ENCODE measurements at places on chromosomes 1 and 21.

DNA sequence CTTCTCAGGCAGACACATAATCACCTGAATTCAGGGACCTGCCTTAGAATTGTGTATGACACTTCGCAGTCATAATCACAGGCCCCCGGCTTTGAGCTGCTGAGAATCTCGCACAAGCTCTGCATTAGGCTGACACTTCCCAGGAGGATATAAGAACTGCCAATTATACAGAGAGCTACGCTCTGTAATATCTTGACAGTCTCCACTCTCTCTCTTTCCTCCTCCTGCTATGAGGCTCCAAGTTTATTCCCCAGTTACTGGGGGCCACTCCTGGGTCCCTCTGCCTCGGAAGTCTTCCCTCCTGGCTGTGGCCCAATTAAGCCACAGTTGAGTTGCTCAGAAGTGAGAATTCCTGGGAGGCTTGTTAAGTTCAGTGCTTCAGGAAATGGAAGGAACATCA lies 42.7 kb downstream of the EBNA1BP2 start:
- DNase-seq = no peak

DNA sequence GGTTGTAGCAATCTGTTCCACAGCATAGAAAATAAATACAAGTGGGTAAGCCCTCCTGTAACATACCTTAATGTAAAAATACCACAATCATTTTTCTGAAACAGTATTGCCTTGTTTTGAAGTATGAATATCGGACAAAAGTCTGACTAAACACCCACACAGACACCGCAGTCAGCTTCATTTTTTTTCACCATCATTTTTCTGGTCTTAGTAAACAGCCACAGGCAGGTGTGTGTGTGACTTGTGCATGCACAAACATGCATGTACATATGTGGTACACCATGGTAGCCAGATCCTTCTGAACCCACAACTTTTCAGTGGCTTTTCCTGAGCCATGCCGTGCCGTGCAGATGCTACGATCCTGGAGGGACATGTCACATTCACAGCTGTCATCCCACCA lies 261.7 kb downstream of the PCP4 start:
- DNase-seq = no peak

GRCh38 chr1:197465528-197466327 lies 197.7 kb downstream of the CRB1 start:
- no peak for DNase-seq

DNA sequence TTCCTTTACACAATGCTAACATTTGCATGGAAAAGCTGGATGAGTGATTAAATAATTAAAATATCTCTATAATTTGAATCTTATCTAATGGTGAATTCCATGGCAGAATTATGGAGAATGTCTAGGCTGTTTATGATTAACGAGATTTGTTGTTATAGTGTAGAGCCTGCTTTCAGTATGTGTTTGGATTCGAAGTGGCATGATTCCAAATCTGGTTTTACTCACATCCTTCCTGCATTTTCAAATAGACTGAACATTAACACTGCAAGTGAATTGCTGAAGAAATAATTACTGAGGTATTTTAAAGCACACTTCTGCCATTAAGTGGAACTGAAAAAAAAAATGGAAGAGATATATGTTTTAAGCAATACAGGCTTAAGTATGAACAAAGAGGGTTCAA lies 5.1 kb upstream of the NEK7 start:
- no peak for DNase-seq

DNA sequence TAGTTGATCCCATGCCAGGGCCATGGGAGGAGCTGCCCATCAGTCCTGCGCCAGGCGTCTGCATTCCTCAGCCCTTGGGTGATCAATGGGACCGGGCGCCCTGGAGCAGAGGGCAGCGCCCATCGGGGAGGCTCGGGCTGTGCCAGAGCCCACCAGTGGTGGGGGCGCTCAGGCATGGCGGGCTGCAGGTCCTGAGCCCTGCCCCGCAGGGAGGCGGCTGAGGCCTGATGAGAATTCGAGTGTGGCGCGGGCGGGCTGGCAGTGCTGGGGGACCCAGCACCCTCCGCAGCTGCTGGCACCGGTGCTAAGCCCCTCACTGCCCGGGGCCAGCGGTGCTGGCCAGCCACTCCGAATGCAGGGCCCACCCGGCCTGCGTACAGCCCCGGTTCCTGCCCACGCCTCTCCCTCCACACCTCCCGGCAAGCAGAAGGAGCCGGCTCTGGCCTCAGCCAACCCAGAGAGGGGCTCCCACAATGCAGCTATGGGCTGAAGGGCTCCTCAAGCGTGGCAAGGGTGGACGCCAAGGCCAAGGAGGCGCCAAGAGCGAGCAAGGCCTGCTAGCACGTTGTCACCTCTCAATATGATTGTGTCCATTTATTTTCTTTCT lies 238.1 kb upstream of the OLFM3 start:
- no peak for DNase-seq
